ENCODE measurements at places on chromosomes 2 and 18.

- no peak for DNase-seq
These were observed 89.7 kb upstream of the ATG16L1 start for GRCh38 chr2:233161730-233162129.

GRCh38 chr2:70160545-70160944 lies 30.3 kb downstream of the C2orf42 start:
- no peak for DNase-seq

DNA sequence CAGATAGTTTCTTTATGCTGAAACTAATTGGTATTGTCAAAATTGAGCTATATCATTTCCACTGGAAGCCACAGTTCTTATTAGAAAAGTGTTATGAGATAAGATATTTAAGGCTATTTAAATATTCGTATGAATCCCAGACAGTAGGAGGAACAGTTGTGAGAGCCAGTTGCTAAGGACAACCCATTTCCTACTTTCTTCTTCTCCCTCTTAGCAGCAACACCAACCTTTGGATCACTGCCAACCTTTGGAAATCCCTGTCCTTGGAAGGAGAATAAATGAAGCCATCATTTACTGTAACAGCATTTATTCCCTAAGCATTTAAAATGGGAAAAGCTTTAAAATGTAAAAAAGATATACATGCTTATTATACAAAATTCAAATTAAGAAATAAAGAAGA lies 85.8 kb downstream of the PLCL1 start:
- no peak for DNase-seq

DNA sequence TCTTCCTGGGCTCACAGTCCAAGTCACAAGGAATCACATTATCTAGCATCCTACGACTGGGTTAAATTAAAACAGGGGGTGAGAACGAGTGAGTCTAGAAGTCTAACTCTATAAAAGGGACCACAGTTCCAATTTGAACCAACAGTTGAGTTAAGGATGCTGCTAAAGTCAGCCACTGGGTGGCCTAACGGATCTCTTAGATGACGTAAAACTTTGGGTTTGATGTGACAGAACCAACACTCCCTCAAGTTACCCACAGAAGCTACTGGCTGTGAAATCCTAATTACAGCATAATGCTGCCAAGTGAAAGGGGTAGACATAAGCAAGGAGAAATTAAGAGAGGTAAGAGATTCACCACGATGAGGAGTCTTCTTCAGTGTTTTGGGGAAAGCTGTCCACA lies 32.7 kb upstream of the RUFY4 start:
- no peak for DNase-seq

DNA sequence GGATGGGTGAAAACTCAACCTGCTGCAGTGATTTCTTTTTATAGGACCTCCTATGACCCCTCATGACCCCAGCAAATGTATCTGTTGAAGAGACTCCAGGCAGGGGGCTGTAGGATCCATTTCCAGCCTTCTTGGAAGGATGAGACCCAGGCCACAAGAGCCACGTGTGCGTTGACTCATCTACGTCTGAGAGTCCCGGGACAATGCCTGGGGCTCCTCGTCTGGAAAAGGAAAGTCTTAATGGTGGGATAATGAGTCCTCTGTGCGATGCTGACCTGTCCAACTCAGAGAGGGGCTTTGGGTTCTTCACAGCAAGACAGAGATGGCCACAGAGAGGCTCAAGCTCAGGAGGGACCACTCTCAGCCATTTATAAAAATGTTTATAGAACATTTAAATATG lies 80.8 kb downstream of the SMIM21 start:
- DNase-seq = no peak

- DNase-seq = no peak
These were observed 158.0 kb downstream of the INHBB start for GRCh38 chr2:120503793-120504571.

- no peak for DNase-seq
These were observed 217.8 kb downstream of the BCL11A start for GRCh38 chr2:60335533-60336237.

GRCh38 chr2:41393621-41394020 lies 654.2 kb upstream of the PKDCC start:
- no peak for DNase-seq

DNA sequence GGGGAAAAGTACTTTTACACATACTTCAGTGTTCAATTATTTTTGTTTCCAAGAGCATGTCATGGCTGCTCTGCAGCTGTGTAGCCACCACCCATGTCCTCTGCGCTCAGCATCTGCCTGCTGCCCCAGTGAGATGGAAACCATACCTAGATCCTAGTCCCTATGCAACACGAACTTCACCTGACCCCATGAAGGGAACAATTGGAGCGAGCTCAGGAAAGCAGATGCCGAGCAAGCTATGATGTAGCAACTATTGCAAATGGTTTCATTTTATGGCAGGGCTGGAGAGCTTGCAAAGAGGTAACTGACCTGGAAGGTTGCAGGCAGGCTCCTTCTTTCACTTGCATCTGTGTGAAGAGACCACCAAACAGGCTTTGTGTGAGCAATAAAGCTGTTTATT lies 1.3 kb upstream of the CCDC141 start:
- no peak for DNase-seq

DNA sequence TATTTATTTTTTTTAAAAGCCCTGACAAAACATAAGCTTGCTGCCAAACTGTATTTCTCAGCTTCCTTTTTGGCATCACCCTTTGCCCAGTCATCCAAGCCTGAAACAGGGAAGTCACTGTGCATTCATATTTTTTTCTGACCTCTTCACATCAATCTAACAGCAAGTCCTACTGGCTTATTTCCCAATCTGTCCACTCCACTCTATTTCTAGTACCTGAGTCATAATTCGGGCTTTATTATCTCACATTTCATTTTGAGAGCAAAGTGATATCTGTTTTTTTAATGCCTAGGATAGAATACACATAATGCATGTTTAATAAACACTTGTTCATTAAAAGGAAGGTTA lies 5.1 kb downstream of the HNMT start:
- no peak for DNase-seq

DNA sequence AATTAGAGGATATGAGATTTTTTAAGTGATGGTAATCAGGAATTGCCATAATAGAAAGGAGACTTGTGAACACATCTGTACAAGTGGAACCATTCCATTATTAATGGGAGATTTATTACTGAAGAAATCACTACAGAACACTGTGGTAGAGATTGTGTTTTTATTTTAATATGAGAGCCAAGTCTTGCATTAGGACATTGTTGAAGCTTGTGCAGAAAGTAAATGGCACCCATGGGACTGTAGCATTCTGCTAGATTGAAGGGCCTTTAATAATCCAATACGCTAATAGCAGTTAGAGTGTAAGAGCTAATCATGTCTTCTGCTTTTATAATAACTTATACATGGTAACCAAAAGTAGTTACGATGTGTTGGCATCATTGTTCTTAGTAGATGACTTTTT lies 83.6 kb downstream of the VRK2 start:
- DNase-seq = no peak

- no peak for DNase-seq
These were observed 59.1 kb downstream of the RMDN2 start for GRCh38 chr2:37984176-37984575.
